ENCODE measurements at places on chromosomes 16 and 17. TPM values are rescaled to one million over a fixed set of nuclear protein-coding genes. Genes with fewer than 3 reads are reported as not detected.

DNA sequence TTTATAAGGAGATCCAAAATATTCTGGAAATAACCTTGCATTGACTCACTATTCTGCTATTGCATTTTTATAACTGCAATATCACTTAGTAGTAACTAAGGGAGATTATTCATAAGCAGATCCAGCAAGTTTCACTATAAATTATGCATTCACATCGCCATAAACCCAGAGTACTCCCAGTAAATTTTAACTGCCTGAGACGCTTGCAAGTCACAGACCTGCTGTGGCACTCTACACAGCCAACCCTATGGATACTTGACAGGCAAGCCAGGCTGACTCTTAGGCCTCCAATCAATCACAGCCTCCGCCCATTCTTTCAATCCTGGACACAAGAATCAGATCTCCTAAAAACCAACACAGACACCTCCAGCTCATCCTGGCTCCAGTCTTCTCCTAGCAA lies 28.2 kb downstream of the USP31 start:
- DNase-seq = no peak

DNA sequence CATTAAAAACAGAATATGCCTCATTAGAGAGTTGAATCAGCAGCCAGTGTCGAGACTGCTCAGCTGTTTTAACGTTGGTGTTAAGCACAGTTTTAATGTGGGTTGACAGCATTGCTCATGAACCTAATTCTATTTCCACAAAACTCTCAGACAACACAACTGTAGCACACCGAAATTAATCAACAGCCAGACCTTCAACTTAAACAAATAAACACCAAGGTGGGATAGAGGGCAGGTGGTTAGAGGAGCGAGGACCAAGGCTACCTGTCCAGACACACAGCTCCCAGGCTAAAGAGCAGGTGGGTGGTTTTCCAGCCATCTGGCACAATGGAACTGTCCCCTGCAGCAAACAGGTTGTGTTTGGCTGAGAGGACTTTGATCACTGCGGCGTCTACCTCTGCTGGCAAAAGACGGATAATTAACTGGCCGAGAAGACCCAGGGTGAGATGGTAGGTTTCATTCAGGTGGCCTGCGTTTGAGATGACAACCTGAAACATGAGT lies 69.6 kb upstream of the ATP2A3 start:
- no peak for DNase-seq

Gene ZG16B
- 22.1 TPM for total RNA-seq

DNA sequence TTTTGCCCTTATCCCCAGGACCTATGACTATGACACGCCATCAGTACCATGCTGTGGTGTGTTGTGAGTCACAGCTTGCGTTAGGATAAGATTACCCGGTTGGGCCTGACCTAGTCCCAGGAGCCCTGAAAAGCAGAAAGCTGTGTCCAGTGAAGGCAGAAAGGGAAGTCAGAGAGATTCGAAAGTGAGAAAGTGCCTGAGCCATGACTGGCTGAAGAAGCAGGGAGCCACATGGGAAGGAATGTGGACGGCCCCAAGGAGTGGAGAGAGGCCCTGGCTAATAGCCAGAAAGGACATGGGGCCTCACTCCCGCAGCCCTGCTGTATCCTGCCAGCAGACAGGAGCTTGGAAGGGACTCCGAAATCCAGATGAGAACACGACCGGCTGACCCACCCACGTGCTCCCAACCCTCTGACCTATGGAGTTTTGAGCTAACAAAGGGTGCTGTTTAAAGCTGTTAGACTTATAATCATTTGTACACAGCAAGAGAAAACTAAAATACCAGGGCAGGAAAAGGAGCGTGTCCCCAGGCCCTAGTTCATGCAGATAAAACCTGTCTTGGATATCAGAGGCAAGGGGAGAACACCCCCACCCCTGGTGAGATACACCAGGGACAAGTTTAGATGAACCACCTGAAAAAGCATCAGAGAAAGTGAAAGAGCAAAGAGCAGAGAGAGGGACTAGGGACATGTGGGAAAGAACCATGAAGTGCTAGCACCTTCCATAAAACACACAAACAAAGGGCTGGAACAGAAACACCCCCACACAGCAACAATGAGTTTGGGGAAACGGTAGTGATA lies 115.3 kb downstream of the SLC39A11 start:
- DNase-seq = no peak

Gene PRPSAP2
- 112 TPM for total RNA-seq

DNA sequence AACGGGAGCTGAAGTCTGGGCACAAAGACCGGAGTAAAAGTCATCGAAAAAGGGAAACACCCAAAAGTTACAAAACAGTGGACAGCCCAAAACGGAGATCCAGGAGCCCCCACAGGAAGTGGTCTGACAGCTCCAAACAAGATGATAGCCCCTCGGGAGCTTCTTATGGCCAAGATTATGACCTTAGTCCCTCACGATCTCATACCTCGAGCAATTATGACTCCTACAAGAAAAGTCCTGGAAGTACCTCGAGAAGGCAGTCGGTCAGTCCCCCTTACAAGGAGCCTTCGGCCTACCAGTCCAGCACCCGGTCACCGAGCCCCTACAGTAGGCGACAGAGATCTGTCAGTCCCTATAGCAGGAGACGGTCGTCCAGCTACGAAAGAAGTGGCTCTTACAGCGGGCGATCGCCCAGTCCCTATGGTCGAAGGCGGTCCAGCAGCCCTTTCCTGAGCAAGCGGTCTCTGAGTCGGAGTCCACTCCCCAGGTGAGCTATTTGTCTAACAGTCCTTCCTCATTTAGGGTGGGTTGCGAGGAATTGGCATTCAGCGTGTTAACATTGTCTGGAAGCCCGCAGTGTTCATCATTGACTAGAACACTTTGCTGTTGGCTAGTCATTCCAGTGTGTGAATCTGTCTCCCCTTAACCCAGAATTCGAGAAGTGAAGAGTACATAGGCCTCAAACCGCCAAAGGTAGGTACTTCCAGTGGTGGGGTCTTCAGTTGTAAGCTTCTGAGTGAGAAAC lies 1.5 kb downstream of the CDK12 start:
- no peak for DNase-seq

Gene OR1D2
- total RNA-seq = not detected
